ENCODE measurements at places on chromosomes 11 and 22.
A peak's percentile ranks its signal among the peaks of the same experiment; 100 is the strongest.

GRCh38 chr11:82927264-82927880, 25.8 kb downstream of the DDIAS start:
- DNase-seq = peak; percentile 65

DNA sequence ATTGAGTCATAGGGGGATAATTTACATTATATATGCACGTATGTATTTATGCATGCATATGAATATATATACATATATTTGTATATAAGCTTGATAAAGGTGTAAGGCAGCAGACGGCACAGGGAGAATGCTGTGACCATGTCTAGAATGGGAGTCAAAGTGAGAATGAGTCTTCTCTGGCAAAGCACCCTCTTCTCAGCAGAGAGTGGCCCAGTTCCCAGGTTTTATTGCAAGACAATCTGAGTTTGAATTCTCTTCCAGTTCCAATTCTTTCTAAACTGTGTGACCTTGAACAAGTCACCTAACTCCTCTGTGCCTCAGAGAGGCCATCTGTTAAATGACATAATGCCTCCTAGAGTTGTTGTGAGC, 13.8 kb downstream of the EHF start:
- no peak for DNase-seq

DNA sequence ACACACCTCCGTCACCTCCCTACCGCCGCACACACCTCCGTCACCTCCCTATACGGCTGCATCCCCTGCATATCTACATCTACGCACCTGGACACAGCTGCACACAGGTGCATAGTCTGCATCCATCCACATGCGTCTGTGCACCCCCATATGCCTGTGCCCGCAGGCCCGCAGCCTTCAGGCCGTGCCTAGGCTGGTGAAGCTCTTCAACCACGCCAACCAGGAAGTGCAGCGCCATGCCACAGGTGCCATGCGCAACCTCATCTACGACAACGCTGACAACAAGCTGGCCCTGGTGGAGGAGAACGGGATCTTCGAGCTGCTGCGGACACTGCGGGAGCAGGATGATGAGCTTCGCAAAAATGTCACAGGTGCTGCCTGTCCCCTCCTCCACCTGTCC, 4.8 kb downstream of the PKP3 start:
- peak; percentile 69 for DNase-seq

- DNase-seq = no peak
These were observed 1065.3 kb downstream of the OPCML start for GRCh38 chr11:132466983-132467382.

DNA sequence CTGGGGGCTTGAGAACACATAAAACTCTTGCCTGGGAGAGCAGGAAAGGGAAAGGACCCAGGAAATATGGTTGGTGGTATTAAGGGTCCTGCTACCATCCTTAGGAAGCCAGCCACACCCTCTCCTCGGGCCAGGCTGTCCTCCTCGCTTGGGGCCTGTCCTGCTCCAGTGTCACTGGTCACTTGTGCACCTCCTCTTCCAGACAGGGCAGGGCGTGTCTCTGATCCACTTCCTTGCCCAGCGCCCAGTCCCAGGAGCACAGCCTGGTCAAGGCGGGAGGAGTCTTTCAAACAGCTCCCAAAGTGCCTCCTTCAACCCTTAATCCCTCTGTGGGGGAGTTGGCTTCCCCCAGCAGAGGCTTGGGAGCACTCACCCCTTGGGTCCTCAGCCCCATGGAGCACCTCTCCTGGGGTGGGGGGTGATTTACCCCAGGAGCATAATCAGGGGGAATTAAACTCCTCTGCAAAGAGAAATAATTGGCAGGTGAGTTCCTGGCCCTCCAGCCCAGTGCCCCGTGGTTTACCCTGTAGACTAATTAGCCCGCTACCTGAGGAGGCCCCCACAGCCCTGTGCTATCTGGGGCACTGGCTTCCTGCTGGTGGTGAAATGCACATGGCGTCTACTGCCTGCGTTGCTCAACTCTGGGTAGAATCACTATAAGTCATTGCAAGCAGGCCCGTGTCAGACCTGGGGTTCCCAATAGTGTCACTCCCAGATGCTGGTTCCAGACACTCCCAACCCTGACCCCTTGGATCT, 8.0 kb downstream of the TMPRSS6 start:
- no peak for DNase-seq

DNA sequence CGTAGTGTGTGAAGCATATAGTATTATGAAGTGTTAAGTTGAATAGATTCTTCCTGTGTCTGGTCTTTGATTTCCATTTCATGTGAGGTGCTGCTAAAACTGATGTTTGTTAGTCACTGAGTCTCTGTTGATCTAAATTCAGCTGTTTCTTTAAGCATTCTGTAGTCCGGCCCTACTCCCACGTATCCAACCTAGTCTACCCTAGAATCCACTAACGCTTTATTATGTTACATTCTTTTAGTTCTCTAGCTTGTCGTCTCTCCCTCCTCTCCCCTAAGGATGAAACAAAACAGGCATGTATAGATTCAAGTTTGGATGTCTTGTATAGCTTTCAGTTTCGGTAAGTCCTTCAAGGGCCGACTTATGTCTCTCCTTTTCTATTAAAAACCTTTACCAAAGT, 4.1 kb downstream of the WEE1 start:
- DNase-seq = no peak

DNA sequence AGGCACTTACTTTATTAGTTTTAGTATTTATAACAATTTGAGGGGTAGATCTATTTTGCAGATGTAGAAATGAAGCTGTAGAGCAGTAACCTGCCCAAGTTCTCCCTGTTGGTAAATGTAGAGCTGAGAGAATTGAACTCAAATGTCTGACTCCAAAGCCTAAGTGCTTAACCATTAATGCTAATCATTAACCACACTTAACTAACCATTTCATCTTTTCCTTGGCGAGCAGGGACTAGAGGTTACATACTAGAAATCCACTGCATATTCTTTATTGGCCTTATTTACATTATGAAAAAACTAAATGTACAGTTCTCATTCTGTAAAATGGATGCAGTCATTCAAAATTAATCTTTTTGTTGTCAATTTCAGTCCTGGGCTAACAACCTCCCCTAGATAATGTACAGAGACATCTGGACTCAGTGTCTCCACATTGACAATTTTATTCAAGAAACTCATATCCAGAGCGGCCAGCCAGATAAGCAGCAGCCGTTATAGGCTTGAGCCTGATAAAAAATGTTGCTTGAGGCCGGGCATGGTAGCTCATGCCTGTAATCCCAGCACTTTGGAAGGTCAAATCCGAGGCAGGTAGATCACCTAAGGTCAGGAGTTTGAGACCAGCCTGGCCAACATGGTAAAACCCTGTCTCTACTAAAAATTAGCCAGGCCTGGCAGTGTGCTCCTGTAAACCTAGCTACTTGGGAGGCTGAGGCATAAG, 76.7 kb upstream of the PICALM start:
- no peak for DNase-seq

DNA sequence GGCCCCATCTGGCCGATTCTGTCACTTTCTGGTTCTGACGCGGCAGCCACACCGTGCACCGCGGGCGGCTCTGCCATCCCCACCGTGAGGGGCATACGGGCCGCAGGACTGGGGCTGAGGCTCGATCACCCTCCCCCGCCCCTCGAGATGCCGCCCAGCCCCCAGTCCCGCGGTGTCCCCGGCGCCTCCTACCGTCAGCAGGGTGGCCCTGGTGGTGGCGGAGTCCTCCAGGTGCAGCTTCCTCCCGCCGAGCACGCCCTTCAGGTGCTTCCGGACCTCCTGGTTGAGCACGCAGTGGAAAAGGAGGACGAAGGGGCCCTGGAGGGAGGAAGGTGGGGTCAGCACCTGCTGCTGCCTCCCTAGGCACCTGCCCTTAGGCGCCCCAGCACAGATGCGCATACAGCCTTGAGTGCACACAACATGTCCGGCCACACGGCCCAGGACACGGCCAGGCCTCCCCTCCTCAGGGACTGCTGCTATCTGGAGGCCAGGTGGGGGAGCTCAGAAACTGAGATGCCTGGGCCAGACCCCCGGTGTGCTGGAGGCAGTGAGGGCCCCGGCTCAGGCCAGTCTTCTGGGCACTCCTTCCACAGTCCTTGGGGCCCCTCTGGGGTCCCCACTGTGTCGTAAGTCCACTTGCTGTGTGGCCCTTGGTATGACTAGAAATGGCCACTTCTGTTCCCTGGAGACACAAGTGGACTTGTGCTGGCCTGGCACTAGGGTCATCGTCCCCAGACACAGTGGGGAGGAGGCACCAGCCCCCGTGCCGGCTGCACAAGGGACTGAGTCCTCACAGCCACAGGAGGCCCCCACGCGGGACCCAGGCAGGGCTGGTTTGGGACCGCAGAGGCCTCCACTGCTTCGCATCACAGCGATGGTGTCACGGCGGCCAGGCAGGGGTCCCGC, 31.5 kb downstream of the TRMU start:
- DNase-seq = no peak

DNA sequence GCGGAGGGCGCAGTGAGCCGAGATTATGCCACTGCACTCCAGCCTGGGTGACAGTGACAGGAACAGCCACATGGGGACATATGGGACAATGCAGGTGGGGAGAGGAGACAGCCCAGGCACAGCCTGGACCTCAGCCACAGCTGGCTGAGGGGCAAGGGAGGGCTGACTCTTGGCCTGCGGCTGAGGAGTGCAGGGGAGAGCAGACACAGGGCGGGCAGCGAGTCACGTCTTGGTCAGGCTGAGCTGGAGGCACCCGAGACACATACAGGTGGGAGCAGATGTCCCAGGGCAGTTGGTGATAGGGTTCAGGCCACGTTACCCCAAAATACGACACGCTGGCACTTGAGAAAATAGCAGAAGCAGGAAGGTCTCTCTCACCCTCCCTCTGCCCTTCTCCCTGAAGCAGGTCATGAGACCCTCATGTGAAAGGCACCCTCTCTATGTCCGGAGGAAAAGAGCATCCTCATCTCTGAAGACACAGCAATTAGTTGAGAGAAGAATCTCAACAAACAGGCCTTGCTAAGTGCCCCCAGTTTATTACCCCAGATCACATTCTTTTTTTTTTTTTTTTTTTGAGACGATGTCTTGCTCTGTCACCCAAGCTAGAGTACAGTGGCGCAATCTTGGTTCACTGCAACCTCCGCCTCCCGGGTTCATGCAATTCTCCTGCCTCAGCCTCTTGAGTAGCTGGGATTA, 10.5 kb downstream of the KIAA0930 start:
- DNase-seq = no peak

- no peak for DNase-seq
These were observed 5.9 kb upstream of the CCDC117 start for GRCh38 chr22:28766628-28767027.

DNA sequence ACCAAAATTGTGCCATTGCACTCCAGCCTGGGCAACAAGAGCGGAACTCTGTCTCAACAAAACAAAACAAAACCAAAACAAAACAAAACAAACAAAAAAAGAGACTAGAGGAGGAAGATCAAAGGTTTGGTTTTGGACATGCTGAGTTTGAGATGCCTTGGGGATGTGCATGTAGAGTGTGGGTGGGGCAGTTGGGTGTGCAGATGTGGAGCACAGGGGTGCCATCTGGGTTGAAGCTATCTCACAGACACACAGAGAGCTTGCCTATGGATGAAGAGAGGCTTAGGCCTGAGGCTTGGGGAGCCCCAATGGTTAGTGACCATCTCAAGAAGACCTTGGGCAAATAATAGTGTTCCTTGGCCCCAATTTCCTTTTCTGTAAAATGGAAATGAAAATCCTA, 45.8 kb upstream of the EIF3D start:
- DNase-seq = no peak

- DNase-seq = no peak
These were observed 14.1 kb upstream of the VPREB1 start for GRCh38 chr22:22230438-22230837.

GRCh38 chr22:36391638-36392037, 3.9 kb upstream of the MYH9 start:
- no peak for DNase-seq

DNA sequence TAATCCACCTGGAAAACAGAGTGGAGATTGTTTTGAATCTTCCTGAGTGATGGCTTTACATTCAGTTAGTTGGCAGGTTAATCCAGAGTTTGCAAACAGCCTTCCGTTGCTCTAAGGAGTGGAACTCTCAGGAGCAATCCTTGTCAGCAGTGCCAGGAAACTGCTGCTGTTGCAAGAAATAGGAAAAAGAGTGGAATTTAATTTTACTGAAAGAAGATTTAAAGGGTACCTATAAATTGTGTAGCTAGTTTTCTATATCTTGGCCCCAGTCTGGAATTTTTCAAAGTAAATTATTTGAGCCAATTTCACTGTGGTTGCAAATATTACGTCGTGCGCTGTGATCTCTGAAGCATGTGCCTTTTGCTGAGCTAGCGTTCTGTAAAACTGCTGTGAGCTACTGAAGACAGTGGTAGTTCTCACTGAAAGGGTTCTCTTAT, 55.5 kb upstream of the SLC5A12 start:
- DNase-seq = no peak

GRCh38 chr11:72520815-72521214, 86.5 kb upstream of the CLPB start:
- no peak for DNase-seq

DNA sequence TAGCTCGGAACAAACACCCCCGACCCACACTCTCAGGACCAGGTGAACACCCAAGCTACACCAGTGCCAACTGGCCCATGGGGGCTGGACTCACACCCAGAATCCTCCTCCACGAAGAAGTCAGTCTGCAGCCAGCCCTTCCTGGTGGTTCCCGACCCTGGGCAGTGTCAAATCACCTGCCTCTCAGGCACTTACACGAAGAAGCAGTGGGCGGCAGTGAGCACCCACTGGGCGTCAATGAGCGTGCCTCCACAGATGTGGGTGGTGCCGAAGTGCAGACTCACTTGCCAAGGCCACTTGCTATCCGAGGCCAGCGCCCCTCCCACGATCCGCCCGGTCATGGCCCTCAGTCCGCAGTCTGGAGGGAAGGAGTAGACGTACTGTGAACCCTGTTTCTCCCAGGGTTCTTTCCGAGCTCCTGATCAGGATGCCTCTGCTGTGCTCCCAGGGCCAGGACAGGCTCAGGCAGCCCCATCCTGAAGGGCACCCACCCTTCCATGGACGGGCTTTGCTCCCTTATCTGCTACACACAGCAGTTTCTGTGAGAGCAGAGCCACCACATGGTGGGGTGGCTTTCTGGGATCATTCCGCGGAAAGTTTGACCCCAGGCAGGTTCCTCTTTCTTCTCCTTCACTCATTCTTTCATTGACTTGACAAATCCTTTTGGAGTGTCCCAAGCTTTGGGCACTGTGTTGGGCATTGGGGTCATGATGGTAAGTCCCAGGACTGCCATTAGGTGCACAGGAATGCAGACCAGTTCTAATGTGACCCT, 19.4 kb downstream of the TMPRSS13 start:
- DNase-seq = no peak
